Cardiac muscle cell (in vitro differentiated cells and primary cell): ENCODE measurements at places on chromosomes 2 and 18.

- no peak overlapping the region for H3K4me3 ChIP-seq
- no peak overlapping the region for H3K27ac ChIP-seq
- DNase-seq, result no peak
Measured at GRCh38 chr2:241853651-241854341, 4.9 kb downstream of the PDCD1 start.

DNA sequence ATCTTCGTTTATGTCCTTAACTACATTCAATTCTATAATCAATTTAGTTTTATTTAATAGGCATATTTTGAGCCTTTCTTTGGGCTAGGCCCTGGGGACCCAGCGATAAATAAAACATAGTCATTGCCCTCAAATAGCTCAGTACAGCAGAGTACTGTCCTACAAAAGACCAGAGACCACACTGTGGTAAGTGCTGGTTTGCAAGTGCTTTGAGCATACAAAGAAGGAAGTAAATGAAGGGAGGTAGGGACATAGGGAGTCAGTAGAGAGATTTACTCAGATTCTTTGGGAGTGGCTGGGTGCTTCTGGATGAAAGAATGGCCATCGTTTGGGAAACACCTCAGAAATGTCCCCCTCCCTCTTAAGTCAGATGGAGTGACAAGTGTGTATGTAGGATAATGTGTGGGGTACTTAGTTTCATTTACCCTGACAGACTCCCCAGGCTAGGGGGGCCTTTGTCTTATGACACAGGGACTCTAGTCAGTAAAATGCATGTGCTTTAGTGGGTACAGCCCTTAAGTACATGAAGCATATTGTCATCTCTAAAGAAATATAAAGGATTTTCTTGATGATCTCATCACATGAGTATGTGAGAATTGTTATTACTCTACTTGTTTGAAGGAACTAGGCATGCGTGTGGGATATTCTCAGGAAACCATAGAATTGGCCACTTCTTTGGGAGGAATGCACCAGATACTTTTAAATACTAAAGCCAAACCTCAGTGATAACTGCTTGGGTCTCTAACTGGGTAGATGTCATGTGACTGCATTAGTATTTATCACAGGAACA is 35.1 kb downstream of the MAPRE2 start:
- no peaks in the 10 kb centered on the region for H3K27me3 ChIP-seq
- H3K4me3 ChIP-seq, result no peak overlapping the region
- no peak overlapping the region for H3K27ac ChIP-seq
- no peaks in the 10 kb centered on the region for H3K36me3 ChIP-seq
- peaks cover 4% of the 10 kb centered on the region for H3K4me1 ChIP-seq

DNA sequence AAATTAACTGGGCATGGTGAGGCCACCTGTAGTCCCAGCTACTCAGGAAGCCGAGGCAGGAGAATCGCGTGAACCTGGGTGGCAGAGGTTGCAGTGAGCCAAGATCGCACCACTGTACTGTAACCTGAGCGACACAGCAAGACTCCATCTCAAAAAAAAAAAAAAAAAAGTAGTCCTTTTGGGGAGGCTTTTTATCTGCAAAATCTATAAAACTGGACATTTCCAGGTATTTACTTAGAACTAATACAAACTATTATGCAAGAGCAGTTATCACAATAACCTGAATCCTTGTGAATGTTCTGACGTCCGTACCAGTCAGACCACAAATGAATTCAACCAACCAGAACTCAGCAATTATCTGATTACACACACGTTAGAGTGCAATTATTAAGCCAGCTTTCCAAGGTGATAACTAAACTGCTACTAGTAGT is 8.8 kb upstream of the RAPH1 start:
- no peak overlapping the region for H3K4me3 ChIP-seq
- no peaks in the 10 kb centered on the region for H3K36me3 ChIP-seq
- no peak for DNase-seq
- H3K4me1 ChIP-seq, result no peaks in the 10 kb centered on the region
- H3K27me3 ChIP-seq, result no peaks in the 10 kb centered on the region
- no peak overlapping the region for H3K27ac ChIP-seq

GRCh38 chr2:205781244-205781931 is 99.1 kb downstream of the NRP2 start:
- no peaks in the 10 kb centered on the region for H3K36me3 ChIP-seq
- no peak overlapping the region for H3K4me3 ChIP-seq
- DNase-seq, result no peak

DNA sequence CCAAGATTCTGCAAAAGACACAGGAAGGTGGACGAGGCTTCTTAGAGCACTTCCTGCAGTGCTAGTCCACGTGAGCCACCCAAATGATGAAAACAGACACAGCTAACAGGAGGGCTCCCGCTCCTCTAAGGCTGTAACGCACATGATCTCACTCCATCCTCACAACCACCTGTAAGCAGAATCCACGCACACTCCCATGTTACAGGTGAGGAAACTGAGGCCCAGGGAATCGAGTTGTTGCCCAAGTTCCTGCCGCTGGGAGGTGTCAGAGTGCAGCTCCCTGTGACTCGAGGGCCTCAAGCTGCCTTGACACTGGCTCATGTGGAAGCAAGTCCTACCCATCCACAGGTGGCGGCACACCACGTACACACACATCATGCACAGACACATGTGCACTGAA is 4.4 kb downstream of the DNMT3A start:
- peaks cover 12% of the 10 kb centered on the region for H3K4me1 ChIP-seq
- H3K27ac ChIP-seq, result peak overlapping the region; percentile 19
- no peak for DNase-seq
- H3K4me3 ChIP-seq, result no peak overlapping the region

- no peak overlapping the region for H3K4me3 ChIP-seq
- no peak for DNase-seq
- no peak overlapping the region for H3K27ac ChIP-seq
- no peaks in the 10 kb centered on the region for H3K36me3 ChIP-seq
Measured at GRCh38 chr2:200156166-200156835, 150.2 kb upstream of the SPATS2L start.

DNA sequence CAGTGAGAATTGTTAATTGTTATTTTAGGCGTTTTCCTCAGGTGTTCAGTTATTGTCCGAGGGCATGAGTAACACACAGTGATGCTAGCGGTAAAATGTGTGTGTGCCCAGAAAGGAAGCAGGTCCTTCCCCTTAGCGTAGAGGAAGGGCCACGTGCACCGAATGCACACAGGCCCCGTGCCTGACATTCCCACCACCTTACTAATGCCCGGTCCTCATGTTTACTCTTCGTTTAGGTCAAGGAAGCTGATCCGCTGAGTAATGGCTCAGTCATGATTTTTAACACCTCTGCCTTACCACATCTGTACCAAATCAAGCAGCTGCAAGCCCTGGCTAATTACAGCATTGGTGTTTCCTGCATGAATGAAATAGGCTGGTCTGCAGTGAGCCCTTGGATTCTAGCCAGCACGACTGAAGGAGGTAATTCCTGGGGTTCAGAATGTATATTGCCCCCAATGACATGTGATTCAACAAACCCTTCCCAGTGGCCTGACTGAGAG is 76.7 kb downstream of the MERTK start:
- peaks cover 13% of the 10 kb centered on the region for H3K4me1 ChIP-seq
- DNase-seq, result no peak
- no peaks in the 10 kb centered on the region for H3K27me3 ChIP-seq
- H3K36me3 ChIP-seq, result no peaks in the 10 kb centered on the region

DNA sequence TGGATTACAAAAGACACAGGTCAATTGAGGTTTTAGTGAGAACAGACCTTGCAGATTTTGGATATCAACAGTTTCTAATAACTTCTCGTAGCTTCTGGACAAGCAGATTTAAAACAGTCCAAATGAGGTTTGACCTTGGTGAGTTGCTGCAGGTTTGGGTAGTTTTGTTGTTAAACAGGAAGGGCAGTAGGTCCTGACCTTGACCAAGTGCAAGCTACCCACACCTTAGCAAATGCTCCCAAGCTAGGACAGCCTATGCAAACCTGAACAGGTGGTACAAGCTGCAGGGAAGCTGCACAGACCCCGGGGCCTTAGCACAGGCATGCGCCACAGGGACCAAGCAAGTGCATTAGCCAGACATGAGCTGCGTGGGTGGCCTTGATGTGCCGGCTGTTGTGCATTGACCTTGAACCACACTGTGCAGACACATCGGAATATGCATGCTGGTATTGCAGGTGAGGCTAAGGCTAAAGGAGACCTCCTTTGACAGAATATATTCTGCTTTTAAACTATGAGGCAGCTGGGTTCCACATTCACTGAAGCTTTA is 40.2 kb upstream of the AGAP1 start:
- no peak for DNase-seq
- H3K4me1 ChIP-seq, result no peaks in the 10 kb centered on the region
- H3K36me3 ChIP-seq, result no peaks in the 10 kb centered on the region
- no peak overlapping the region for H3K27ac ChIP-seq
- H3K4me3 ChIP-seq, result no peak overlapping the region
- H3K27me3 ChIP-seq, result no peaks in the 10 kb centered on the region

GRCh38 chr2:40558761-40559160 is 106.9 kb upstream of the SLC8A1 start:
- DNase-seq, result no peak
- no peaks in the 10 kb centered on the region for H3K36me3 ChIP-seq
- peaks cover 8% of the 10 kb centered on the region for H3K4me1 ChIP-seq
- H3K27me3 ChIP-seq, result no peaks in the 10 kb centered on the region

DNA sequence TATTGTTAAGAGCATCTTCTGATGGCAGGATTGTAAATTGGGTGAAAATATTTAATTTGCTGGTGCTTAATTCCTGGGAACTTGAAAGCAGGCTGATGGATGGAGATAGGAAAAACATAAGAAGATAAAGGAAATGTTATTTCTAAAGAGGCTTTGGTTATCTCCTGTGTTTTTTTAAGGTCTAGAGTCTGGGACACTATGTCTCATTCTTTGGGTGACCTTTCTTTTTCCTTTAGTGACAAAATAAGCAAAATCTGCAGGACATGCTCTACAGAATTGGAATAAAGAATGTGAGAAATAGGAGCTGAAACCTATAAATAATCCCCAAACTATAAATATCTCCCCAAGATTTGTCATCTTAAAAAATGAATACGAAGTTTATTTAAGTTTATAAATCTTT is 241.7 kb downstream of the DSC3 start:
- H3K4me3 ChIP-seq, result no peak overlapping the region
- H3K27ac ChIP-seq, result no peak overlapping the region
- H3K4me1 ChIP-seq, result no peaks in the 10 kb centered on the region
- H3K27me3 ChIP-seq, result no peaks in the 10 kb centered on the region

DNA sequence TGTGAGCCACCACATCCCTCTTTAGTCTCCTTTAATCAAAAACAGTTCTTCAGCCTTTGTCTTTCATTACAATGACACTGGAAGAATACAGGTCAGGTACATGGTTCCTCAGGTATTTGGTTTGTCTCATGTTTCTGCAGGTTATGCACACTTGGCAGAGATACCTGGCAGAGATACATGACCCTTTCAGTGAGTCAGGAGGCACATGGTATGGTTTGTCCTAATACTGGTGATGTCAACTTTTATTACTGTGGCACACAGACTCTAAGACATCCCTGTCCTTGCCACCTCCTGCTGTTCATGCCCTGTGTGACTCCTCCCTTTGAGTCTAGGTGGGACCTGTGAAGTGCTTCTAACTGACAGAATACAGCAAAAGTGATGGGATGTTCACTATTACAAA is 58.4 kb downstream of the SPIRE1 start:
- no peaks in the 10 kb centered on the region for H3K27me3 ChIP-seq
- no peak for DNase-seq
- H3K4me1 ChIP-seq, result peaks cover 34% of the 10 kb centered on the region

- no peak overlapping the region for H3K27ac ChIP-seq
- DNase-seq, result no peak
- no peaks in the 10 kb centered on the region for H3K4me1 ChIP-seq
- H3K27me3 ChIP-seq, result peaks cover 3% of the 10 kb centered on the region
Measured at GRCh38 chr2:204187229-204188083, 250.9 kb downstream of the ICOS start.

GRCh38 chr2:200223205-200223784 is 83.2 kb upstream of the SPATS2L start:
- H3K27me3 ChIP-seq, result no peaks in the 10 kb centered on the region
- peaks cover 6% of the 10 kb centered on the region for H3K4me1 ChIP-seq
- H3K27ac ChIP-seq, result no peak overlapping the region
- DNase-seq, result no peak

GRCh38 chr2:7014174-7014640 is 97.0 kb downstream of the RNF144A start:
- peak; percentile 29 for DNase-seq
- no peak overlapping the region for H3K27ac ChIP-seq
- no peak overlapping the region for H3K4me3 ChIP-seq
- H3K36me3 ChIP-seq, result no peaks in the 10 kb centered on the region
- H3K27me3 ChIP-seq, result no peaks in the 10 kb centered on the region

GRCh38 chr18:43789234-43790000 is 512.1 kb upstream of the SYT4 start:
- no peak overlapping the region for H3K27ac ChIP-seq
- no peak overlapping the region for H3K4me3 ChIP-seq
- no peaks in the 10 kb centered on the region for H3K36me3 ChIP-seq
- no peaks in the 10 kb centered on the region for H3K27me3 ChIP-seq

GRCh38 chr2:219042750-219043149 is 1.4 kb upstream of the CFAP65 start:
- H3K36me3 ChIP-seq, result no peaks in the 10 kb centered on the region
- peaks cover 79% of the 10 kb centered on the region for H3K27me3 ChIP-seq
- no peaks in the 10 kb centered on the region for H3K4me1 ChIP-seq
- H3K27ac ChIP-seq, result no peak overlapping the region
- no peak overlapping the region for H3K4me3 ChIP-seq
- DNase-seq, result no peak

- H3K27me3 ChIP-seq, result peaks cover 9% of the 10 kb centered on the region
- no peak for DNase-seq
- no peak overlapping the region for H3K27ac ChIP-seq
Measured at GRCh38 chr2:95057535-95058370, 32.2 kb downstream of the MAL start.

- H3K4me1 ChIP-seq, result peaks cover 15% of the 10 kb centered on the region
- DNase-seq, result no peak
- peak overlapping the region; percentile 77 for H3K27ac ChIP-seq
- no peaks in the 10 kb centered on the region for H3K36me3 ChIP-seq
- no peaks in the 10 kb centered on the region for H3K27me3 ChIP-seq
Measured at GRCh38 chr2:231342061-231342711, 53.3 kb upstream of the B3GNT7 start.

DNA sequence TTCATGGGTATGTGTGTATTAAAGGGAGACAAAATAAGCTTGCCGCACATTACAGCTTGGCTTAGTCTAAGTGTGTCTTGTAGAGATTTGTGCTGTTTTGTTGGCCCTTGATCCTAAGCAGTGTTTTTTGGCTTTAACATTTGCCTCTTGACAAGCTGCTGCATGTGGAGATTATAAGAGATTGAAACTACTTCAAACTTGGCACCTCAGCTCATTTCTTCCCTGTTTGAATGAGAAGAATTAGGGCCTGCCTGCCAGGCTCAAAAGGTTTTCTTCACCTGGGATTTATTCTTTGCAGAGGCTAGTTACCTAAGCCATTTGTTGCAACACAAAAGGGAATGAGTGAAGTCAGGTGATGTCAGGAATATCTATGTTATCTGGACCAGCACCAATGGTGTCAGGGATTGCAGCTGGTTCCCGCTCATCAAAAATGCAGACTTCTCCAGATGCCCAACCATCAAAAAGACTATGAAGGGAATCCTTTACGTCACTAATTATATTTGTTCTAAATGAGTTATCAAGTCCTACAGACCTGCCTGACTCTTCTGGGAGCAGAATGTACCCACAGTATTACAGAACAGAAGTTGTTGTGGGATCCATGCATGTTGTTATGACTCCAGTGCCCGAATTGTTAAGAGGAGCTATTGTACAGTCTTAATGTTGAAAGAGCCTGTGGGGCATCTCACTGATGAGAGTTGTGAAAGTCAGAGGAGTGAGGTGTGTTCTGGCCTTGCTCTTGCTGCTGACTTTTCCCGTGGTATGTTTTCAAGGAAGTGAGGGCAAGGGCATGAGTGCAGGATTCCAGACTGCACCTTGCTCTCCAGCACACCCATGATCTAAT is 31.0 kb downstream of the ABCA12 start:
- no peak overlapping the region for H3K4me3 ChIP-seq
- no peaks in the 10 kb centered on the region for H3K4me1 ChIP-seq
- H3K27me3 ChIP-seq, result no peaks in the 10 kb centered on the region
- no peak for DNase-seq
- no peaks in the 10 kb centered on the region for H3K36me3 ChIP-seq
